ENCODE measurements at places on chromosomes 16 and 17.

DNA sequence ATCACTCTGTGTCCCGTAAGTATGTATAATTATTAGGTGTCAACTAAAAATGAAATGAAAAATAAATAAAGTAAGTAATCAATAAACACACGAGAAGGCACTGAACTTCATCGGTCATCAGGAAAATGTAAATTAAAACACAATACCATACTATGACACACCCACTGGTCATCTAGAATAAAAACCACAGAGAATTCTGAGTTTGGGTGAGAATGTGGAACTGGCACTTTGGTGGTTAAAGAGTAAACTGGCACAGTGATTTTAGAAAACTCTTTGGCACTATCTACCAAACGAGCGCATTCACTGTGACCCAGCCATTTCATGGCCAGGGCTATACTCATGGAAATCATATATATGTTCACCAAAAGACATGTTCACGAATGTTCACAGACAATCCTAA, 98.2 kb downstream of the HS3ST3A1 start:
- no peak for DNase-seq

DNA sequence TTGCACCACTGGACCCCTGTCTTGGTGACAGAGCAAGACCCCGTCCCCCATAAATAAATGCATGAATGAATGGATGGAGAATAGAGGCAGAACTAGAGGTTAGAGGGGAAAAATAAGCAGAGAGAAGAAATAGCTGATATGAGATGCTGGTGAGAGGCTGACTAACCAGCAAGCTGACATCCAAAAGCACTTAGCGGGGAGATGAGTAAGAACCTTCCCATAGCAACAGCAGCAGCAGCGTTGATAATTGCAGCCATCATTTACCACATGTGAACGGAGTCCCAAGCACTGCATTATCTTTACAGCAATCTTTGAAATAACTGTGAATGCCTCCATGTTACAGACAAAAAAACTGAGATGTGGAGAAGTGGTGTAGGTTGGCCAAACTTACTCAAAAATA, 777.3 kb upstream of the EEF2KMT start:
- DNase-seq: peak; percentile 70

GRCh38 chr17:62950067-62950466, 16.0 kb upstream of the TANC2 start:
- peak; percentile 53 for DNase-seq

DNA sequence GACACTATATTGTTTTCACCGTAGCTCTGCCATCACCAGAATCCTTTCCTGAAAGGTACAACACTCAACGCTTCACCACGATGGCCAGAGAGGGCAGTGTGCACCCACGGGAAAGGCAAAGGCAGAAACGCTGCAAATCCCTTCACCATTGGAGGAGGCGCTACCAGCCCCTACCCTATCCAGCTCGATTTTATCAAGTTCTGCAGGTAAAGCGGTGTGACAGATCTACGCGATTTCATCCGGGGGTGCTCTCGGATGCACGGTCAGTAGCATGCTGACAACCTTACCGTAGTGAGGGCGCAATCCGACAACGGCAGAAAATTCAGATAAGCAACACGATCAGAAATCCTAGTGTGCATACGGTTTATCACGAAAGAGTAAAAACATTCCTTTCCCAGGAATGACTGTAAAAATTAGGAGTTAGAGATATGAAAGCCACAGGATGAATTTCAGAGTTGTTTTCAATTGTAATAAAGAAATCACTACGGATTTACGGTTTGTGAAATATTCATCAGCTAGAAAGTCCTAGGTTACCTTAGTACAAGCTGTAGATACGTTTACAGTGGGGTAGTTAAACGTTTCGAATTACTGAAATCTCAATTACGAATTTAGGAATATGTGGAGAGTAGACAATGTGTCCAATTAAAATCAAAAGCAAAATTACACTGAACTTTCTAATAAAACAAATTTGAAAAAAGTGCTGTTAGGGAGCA, 1.8 kb downstream of the NETO2 start:
- peak; percentile 85 for DNase-seq

GRCh38 chr17:21167303-21167702, 40.5 kb downstream of the DHRS7B start:
- no peak for DNase-seq

DNA sequence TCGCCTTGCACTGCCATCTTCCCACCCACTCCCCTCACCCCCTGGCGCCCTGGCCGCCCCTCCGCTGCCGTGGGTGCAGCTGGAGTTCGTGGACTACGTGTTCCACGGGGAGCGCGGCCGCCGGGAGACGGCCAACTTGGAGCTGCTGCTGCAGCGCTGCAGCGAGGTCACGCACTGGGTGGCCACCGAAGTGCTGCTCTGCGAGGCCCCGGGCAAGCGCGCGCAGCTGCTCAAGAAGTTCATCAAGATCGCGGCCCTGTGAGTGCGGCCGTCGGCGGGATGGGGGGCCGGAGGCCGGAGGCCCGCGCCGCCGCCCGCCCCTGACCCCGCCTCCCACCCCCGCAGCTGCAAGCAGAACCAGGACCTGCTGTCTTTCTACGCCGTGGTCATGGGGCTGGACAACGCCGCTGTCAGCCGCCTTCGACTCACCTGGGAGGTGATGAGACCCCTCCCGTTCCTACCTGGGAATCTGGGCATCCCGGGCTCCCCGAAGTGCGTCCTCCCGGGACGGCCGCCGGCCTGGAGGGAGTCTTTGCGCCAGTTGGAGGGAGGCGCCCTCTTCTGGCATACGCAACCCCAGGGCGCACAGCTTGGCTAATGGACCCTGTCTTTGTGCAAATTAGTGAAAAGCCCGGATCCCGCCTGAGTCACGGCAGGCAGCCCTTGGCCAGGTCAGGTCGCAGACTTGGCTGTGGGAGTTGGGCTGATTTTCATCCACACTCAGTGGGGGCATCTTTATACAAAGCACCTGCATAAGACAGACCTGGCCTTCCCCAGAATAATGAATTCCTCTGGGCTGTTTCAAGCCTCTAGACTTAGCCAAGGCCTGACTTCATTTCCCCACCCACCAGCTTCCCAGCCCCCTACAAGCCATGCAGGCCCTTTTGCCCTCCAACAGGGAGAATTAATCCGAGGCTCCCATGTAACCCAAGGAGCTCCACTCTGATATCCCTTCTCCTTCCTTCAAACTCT, 14.3 kb downstream of the RAPGEFL1 start:
- DNase-seq: peak; percentile 78

DNA sequence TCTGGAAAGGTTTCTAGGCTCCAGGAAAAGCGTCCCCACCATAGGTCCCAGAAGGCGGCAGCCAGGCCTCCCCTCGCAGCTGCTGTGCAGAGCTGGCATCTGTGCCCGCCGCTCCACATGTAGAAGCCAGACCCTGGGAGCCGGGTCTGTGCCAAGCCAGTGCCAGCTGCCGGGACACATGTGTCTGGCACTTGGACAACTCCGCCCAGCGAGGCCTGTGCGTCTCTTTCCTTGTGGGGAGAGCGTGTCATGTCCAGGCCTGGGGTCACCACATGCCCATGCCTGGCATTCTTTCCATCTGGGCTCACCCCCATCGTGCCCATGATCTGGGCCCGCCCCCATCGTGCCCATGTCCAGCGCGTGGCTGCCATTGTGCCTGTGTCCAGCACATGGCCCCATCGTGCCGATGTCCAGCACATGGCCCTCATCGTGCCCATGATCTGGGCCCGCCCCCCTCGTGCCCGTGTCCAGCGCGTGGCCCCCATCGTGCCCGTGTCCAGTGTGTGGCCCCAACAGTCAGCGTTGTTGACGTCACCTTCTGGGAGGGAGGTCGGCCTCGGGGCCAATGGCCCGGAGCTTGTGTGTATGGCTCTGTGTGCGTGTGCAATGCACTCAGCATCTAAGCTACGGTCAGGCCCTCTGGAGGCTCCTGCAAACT, 13.3 kb upstream of the ACSF3 start:
- no peak for DNase-seq

DNA sequence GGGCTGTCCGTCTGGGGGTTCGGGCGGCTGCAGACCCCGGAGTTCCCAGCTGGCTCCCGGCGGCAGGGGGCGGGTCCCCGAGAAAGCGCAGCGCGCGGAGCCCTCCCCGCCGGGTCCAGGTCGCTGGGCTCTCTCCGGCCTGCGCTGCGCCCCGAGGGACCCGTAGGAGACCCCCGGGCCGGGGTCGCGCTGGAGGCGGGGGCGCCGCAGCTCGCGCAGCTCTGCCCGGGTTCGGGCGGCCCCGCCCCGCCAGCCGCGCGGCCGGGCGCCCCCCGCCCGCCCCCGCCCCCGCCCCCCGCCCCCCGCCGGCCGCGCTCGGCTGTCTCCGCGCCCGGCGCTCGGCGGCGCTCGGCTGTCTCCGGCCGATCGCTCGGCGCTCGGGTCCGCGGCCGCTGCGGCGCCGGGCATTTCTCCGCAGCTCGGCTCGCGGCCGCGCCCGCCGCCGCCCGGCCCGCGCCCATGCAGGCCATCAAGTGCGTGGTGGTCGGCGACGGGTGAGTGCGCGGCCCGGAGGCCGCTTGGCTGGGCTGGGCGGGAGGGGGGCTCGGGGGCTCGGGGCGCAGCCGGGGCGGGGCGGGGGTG, at the start of gene RAC3:
Gene RAC3, plus strand, starts transcription at position 376 of the 582 bp plus-strand sequence. Its CDS starts 84 bp downstream, at position 460.
- DNase-seq: no peak

- DNase-seq: no peak
Observed at GRCh38 chr17:72802726-72803125, 289.8 kb downstream of the SLC39A11 start.

DNA sequence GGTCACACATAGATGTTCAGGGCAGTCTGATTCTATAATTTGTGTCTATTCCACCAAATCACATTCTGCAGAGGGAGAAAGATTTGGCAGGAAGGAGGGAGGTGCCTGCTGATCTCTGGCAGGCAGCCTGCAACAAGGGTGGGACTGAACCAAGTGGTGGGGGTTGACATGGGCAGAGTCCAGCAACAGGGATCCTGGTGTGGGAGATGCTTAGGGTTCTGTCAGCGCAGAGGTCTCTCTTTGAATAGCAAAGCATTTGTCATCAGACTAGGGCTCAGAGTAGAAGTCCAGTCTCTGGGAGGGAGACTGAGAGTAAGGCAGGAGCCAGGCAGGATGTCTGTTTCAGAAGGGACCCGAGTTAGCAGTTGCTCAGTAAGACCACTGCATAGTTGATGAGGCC, 94.6 kb downstream of the UTP18 start:
- DNase-seq: no peak

GRCh38 chr17:28717578-28718332, at the start of gene RAB34:
TSS of gene RAB34 (minus strand) at chr17:28717868. CDS start at chr17:28717266, 602 bp downstream.
- peak; percentile 90 for DNase-seq

DNA sequence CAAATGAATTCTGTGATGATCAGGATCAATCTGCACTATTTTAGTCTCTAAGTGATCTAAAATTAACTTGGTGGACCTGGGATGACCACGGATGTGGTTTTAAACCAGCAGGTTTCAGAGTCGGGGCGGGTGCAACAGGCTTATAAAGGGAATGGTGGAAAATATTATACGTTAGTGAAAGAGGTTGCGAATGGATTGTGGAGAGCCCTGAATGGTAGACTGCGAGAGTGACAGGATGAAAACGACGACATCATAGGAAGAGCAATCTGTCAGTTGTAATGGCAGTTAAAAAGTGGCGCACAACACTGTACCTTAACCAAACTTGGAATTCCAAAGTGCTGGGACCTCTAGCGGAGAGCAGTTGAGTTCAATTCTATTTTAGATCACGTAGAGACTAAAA, 1.2 kb upstream of the CYB5B start:
- no peak for DNase-seq

- no peak for DNase-seq
Observed at GRCh38 chr17:82938486-82938872, 98.7 kb upstream of the ZNF750 start.

DNA sequence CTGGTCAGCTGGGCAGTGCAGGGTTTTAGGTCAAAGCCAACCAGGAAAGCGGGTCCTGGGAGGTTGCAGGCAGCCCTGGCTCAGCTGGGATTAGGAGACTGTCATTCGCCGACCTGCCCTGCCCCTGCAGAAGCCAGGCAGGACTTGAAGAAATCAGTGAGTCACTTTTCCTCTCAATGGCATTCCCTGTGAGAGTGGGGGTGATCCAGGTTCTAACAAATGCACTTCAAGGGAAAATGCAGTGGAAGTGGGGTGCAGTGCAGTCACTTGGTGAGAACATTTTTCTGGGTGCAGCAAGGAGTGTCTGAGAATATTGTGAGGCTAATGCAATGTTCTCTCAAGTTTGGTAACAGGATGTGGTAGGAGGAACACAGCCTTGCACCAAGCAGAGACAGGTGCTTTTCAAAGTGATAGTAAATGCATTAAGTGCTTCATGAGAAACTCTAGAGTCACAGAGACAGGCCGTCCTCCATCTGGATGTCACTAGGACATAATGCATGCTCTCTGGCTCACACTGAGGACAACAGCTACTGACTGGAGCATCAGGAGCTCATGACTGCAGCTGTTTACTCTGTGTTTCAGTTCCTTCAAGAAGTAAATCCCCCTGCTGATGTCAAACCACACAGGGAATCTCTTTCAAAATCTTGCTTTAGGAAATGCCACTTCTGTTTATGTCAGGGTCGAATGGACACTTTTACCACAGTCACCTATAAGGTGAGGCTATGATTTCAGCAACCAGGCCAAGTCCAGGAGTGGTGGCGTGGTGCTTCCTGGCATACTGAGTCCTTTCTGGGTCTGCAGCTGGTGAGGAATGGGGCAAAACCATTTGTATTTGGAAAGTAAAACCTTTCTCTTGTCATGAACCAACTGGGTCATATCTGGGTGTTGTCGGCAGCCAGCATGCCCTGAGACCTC, 16.7 kb downstream of the CDK5R1 start:
- DNase-seq: no peak

DNA sequence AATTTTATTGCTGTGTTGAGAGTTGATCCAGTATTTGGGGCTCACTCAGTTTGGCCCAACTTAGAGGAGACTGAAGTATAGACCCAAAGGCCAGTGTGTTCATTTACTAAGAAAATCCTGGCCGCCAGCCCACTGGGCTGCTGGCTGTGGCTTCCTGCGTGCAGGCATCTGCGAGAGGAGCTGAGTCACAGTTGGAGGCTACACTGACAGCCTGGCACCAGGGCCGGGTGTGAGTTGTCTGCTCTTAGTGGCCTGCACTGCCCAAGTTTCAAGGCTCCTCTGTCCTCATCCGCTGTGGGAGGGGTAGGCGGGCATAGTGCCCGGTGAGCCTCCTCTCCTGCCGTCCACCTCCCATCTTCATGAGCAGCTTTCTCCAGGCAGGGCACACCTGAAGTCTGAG, 54.2 kb downstream of the PLD6 start:
- peak; percentile 95 for DNase-seq

- DNase-seq: no peak
Observed at GRCh38 chr17:57636274-57636673, 108.8 kb downstream of the CCDC182 start.

GRCh38 chr16:67407788-67408452, 8.4 kb downstream of the ZDHHC1 start:
- DNase-seq: no peak
